ENCODE measurements at places on chromosomes 1 and 21.

- DNase-seq, result no peak
These were observed 150.8 kb downstream of the PEX14 start for GRCh38 chr1:10625554-10625953.

DNA sequence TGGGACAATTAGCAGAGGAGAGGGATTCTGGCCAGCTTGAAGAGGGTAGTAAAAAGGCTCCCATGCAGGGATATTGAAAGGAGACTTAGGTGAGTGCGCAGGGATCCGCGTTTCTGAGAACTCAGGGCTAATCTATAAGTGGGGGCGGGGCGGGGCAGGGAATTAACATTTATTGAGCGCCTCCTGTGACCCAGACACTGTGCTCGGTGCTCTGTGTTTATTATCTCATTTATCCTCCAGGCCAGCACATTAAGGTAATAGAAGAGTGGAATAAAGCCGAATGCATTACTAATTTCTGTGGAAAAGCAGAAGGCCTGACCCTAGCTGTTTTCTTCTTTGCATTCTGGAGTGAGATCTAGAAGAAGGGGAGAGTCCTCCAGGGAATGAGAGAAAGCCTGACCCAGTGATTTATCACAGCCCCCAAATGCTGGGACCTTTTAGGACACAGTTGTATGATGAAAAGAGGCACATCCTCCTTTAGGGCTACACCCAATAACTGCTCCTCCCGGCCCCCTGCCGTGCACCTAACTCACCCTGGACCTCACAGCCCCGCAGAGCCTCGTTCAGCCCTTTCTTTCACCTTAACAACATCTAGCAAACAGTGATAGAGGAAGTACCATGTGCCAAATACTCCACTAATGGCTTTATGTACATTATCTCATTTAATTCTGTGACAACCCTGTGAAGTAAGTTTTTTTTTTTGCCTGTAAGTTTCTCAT is 317.6 kb downstream of the PBX1 start:
- DNase-seq, result no peak

DNA sequence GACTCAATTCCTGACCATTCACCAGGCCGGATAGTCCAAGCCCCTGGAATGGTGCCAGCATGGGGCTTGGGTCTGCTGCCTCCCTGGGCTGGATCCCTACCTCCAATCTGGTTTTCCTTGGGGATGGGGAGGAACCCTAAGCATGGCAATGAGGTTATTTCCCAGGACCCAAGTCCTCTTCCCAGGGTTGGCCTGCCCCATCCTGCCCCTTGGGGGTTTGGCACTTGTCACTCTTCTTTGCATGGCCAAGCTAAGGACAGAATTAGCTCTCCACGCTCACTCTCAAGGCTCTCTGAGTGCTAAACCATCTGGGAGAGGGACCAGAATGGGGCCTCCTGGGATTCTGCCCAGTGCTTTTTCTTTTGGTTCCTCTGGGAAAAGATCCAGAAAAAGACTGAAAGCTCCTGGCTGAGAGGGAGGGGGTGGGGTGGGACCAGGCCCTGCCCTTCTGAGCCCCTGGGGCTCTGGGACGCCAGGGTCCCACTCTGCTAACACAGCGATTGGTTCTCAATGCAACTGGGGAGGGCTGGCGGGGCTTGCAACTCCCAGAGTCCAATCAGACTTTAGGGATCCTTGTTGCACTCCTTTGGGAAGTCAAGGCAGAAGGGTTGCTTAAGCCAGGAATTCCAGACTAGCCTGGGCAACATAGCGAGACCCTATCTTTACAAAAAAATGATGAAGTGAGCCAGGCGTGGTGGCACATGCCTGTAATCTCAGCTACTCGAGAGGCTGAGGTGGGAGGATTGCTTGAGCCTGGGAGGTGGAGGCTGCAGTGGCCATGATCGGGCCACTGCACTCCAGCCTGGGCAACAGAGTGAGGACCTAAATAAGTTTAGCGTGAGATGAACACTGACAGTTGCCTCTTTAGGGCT is 52.7 kb downstream of the DHRS3 start:
- no peak for DNase-seq

GRCh38 chr1:12142891-12143630 is 23.7 kb upstream of the TNFRSF1B start:
- no peak for DNase-seq

GRCh38 chr1:89548122-89548857 is 23.7 kb downstream of the LRRC8B start:
- no peak for DNase-seq

- no peak for DNase-seq
These were observed 274.2 kb upstream of the C1orf105 start for GRCh38 chr1:172146141-172146850.

GRCh38 chr1:58443986-58444868 is 102.3 kb downstream of the OMA1 start:
- no peak for DNase-seq

- no peak for DNase-seq
These were observed 2.7 kb upstream of the NEGR1 start for GRCh38 chr1:72285074-72285425.

- no peak for DNase-seq
These were observed 8.4 kb upstream of the HTR6 start for GRCh38 chr1:19656134-19656779.

GRCh38 chr1:200620273-200621131 is at the start of gene KIF14:
Gene KIF14 (minus strand): TSS chr1:200620751. CDS start chr1:200618723, 2,028 bp downstream.
- DNase-seq, result peak; percentile 42

DNA sequence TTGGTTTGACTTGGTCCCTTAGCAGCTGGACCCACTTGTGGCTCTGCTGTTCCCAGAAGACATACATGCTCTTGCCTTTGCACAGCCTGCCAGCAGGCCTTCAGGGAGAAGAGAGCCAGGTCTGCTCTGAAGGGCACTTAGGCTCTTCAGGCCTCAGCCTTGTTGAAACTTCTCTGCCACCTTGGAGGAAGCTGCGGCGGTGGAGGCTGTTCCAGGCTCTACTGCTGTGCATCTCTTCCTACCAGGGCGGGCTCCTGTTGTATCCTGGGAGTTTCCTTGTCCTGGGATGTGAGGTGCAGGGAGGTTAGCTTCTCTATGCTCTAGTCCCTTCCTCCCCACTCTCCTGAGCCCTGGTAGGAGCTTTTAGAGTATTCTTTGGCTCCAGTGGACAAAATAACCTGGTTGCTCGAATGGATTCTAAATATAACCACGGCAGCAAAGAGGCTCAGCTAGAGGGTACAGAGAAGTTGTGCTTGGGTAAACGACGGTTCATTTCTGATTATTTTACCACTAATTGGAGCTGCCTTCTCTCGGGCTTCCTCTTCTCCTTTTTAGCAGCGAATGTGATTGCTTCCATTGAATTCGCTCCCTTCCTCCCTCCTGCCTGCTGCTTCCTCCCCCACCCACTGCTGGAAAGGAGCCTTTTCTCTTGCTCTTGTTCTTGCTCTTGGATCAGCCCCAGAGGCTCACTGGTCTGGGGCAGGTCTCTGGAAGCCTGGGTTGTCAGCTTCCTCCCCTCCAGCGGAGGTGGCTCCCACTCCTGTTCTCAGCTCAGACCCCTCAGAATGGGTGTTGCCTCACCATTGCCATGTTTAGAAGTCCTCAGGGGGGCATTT is 126.6 kb upstream of the CACNA1E start:
- DNase-seq, result no peak

- DNase-seq, result no peak
These were observed 29.2 kb downstream of the LEMD1 start for GRCh38 chr1:205392650-205393049.

DNA sequence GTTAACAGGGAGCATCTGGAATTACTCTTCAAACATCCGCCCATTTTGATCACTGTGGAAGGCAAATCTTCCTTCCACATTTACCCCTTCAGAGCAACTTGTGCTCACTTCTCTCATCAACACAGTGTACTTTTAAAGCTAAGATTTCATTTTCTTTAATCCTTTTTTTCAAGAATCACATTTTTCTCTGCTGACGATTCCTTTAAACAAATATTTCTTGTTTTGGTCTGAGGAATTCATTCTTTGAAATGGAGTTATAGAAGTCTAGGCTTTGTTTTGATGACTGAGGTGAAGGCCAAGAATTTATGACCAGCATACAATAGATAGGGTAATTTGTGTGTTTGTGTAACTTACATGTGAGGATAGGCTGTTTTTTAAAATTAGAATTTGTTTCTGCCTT is 25.6 kb downstream of the LRRC42 start:
- no peak for DNase-seq

DNA sequence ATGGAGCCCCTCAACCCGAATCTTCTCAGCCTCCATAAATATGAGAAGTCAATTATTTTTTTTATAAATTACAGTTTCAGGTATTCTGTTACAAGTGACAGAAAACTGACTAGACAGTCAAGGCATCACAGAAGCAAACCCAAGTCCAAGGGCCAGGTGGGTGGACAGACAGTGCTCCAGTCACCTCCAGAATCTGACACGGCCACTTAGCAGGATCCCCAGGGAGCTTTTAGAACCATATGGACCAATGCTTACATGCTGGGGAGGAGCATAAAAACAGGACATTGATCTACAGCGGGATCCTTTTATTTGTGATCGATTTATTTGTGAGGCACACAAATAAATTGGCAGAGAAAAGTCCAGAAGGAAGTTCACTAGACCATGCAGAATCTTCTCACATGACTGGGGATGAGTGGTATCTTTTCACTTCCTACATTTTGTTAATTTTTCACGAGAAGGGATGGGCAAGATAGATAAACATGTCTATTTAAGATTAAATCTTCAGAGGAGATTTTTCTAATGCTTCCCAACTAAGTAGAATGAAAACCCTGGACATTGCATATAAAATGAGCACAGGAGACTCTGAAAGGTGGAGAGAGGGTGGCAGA is 15.0 kb downstream of the ZNF496 start:
- no peak for DNase-seq

- DNase-seq, result peak; percentile 91
These were observed 55.9 kb downstream of the NENF start for GRCh38 chr1:212488436-212489283.

GRCh38 chr1:24769656-24770651 is 24.7 kb downstream of the CLIC4 start:
- peak; percentile 89 for DNase-seq

DNA sequence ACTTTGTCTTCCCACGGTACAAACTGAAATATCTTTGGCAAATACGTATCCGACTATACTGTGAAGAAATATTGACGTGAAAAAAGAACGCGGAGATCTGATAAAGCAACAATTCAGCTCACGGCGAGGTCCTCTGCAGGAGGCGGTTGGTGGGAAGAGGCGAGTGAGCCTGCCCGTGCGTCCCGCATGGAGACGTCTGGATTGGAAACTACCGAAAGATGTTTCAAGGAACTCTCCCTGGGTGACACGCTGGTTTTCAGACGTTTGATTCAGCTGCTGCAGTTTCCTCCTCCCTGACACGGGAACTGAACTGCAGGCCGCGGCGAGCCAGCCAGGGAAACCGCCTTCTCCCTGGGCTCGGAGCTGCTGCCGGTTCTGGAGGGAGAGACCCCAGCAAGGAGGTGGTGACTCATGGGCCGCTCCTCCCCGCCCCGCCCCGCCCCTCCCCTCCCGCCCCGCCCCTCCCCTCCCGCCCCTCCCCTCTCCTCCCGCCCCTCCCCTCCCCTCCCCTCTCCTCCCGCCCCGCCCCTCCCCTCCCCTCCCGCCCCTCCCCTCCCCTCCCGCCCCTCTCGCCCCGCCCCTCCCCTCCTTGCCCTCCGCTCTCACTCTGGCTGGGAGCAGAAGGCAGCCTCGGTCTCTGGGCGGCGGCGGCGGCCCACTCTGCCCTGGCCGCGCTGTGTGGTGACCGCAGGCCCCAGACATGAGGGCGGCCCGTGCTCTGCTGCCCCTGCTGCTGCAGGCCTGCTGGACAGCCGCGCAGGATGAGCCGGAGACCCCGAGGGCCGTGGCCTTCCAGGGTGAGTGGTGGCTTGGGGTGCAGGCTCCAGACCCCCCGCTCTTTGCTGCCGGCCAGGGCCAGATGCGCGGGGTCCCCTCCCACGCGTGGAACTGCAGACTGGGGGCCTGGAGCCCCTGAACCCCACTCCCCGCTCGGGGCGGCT is at the start of gene COL6A1:
Gene COL6A1, plus strand, starts transcription at position 620 of the 941 bp plus-strand sequence. Its CDS starts 81 bp downstream, at position 701.
- no peak for DNase-seq

DNA sequence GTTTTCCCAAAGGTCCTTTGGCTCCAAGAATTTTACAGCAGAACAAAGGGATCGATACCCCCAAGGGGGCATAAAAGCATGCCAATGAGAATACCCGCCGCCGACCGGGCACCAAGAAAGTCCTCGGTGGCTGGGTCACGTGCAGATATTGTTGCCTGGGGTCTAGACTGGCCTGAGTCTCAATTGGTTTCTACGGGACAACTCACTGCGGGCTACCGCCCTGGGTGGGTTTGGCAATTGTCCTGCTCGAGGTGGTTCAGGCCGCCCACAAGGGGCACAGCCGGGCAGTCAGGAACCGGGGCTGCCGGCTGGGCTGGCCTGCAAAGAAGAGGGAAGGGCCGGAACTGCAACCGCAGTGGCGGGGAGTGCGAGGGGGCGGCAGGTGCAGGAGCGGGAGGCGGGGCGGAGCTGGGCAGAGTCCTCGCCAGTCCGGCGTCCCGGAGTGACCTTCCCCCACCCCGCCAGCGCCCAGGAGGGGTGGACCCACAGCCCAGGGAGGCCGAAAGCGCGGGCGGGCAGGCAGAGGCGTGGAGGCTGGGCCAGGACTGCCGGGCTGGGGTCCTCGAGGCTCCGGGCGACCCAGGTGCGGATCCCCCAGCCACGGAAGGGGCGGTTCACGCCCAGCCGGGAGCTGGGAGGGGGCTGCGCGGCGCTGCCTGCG is 926 bp upstream of the ATP1B1 start:
- DNase-seq, result no peak

DNA sequence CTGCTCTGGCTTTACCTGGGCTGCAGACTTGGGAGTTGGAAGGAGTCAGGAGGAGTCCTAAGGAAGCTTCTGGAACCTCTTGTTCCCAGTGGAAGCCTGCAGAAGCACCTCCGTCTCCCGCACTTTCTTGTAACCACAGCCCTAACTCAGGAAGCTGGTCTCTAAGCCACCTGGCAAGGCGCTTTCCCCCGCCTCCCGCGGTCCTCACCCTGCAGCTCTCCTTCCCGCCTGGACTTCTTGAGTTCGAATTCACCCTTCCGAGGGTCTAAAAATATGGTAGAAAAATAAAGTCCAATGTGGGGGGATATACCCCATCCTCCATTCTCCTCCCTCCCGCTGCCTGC is 15.1 kb downstream of the PAX7 start:
- DNase-seq, result no peak

- DNase-seq, result no peak
These were observed 377.8 kb downstream of the KCNH1 start for GRCh38 chr1:210755991-210756659.
